ENCODE measurements at places on chromosomes 4 and X. TPM values are rescaled to one million over a fixed set of nuclear protein-coding genes. Genes with fewer than 3 reads are reported as not detected.

DNA sequence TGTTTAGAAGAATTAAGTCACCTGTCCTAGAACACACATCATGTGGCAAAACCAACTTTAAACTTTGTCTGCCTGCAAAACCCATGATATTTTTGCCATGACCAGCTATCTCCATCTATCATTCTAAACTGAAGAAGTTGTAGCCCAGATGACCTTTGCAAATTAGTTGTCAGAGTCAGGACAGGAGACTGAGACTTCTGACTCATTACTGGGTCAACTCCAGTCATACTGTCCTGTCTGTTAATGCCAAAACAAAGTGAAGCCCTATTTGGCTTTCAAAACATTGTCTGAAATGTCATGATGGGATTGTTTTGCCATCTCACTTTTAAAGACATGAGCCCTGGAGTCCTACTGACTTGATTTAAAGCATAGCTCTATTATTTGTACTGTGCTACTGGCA is 365.7 kb upstream of the CPEB2 start:
- no peak for DNase-seq

DNA sequence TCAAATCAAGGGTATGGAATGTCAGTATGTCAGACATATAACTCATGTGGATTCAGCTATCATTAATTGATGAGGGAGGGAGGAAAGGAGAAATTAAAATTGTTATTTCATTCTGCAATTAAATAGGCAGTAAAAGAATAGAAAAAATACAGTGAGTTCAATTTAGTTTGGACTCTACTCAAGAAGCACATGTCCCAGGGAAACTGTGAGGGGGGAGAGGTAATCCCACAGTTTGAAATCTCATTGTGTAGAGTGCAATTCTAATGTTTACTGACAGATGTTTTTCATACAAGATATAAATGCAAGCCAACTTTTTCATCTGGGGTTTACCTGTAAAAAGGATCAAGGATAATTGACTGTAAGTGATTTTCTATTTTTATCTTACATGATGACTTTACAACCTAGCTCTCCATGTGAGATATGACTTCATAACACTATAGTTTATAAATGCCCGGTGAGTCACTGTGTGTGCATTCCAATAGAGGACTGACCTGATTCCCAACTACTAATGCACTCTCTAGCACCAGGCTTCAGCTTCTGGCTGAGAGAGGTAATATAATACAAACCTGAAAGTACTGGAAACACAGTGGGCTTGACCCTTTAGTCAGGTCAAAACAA is 35.2 kb upstream of the SCD5 start:
- DNase-seq: no peak

The NLGN3 gene
- 1.2 TPM for total RNA-seq

The VCX3B gene
- total RNA-seq: not detected

GRCh38 chrX:154795016-154795415 is 10.3 kb downstream of the MPP1 start:
- DNase-seq: no peak

The BMPR1B gene
- total RNA-seq: 19.7 TPM

The ADRA2C gene
- total RNA-seq: 9.1 TPM

The MTTP gene
- 0.83 TPM for total RNA-seq

The HERC5 gene
- total RNA-seq: 4.0 TPM

DNA sequence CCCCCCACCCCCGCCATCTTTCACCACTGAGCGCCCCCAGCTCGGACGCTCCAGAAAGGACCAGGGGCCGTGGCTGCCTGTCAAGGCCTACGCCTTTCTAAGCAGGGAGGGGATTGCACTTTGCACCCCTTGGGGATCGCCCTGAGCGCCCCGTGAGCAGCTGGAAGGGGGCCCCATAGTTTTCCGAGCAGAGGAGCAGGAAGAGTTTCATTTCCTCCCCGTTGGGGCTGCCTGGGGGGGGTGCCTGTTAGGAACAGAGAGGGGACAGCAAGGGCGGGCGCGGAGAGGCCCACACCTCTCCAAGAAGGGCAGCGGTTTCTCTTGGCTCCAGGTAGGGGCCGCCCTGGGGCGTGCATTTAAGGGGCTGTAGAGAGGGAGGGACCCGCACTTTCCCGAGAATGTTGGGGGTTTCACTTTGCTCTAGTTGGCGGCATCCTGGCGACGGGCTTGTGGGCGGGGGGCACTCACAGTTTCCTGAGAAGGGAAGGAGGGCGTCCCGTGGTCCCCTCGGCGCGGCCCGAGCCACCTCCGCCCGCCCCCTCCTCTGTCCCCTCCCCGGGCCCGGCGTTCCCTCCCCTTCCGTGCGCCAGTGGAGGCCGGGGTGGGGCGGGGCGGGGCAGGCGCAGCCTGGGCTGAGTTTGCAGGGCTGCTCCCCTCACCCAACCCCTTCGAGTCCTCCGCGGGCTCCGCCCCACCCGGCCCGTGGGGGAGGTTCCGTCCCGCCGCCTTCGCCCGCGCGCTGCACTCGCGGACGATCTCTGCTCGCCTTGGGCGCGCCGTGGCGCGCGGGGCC is 82.3 kb upstream of the CD99 start:
- peak; percentile 95 for DNase-seq

DNA sequence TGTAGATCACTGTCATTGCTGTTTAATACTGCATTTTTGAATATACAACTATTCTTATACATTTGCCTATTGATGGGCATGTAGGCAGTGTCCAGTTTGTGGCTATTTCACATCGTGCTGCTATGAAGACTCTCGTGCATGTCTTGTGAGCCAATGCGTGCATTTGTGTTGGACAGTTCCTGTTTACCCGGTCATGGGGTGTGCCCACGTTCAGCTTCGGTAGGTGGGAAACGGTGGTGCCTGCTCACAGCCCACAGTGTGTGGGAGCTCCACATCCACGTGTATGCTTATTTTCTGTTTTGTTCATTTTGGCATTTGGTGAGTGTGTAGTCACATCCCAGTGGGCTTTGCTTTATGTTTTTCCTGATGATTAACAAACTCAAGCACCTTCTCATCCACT is 19.7 kb upstream of the RNF212 start:
- no peak for DNase-seq

GRCh38 chr4:131388277-131388676 is 1760.8 kb upstream of the PCDH10 start:
- no peak for DNase-seq

- no peak for DNase-seq
These were observed 53.2 kb downstream of the MTM1 start for GRCh38 chrX:150621652-150622051.

DNA sequence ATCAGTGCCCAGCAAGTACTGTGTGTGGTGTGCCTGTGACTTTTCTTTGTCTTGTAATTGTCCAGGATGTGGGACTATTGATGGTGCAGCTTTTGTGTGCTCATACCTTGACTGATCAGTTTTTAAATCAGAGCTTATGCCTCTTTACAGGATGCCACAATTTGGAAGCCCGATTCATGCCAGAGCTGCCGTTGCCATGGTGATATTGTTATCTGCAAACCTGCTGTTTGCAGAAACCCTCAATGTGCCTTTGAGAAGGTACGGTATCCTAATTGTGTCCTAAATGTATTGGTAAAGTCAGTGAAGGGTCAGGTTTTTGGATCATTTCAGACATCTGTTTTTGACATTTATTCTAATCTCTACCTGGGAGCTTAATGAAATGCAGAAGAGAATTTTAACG is 180.2 kb downstream of the FRAS1 start:
- DNase-seq: no peak

The TEC gene
- 1.7 TPM for total RNA-seq

The ARX gene
- total RNA-seq: not detected

- no peak for DNase-seq
These were observed 330.5 kb upstream of the ZFP42 start for GRCh38 chr4:187665086-187665485.

GRCh38 chr4:80452768-80453167 is 117.2 kb downstream of the CFAP299 start:
- DNase-seq: no peak

- no peak for DNase-seq
These were observed 95.9 kb upstream of the RPS6KA3 start for GRCh38 chrX:20362268-20363267.

The CC2D2A gene
- 40.3 TPM for total RNA-seq

- no peak for DNase-seq
These were observed 61.2 kb downstream of the POU4F2 start for GRCh38 chr4:146699910-146700309.

The SLC35A2 gene
- 13.4 TPM for total RNA-seq

- no peak for DNase-seq
These were observed 53.4 kb upstream of the ATP8A1 start for GRCh38 chr4:42710329-42710728.

DNA sequence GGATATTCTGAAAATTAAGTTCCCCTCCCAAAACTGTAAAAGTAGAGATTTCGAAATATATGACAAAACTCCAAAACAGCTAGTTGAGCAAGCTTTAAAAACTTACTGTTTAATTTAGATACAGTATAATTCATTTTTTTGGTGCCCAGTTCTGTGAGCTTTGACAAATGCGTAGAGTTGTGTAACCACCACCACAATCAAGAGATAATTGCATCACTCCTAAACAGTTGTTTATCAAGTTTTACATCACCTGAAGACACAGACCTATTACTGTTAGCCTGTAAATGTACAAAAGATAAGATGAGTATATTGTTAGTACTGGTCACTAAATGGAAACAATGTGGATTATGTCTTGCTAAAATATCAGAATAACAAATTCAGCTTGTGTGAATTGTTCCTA is 62.3 kb downstream of the ALG13 start:
- DNase-seq: no peak

The SATL1 gene
- total RNA-seq: not detected

GRCh38 chr4:168220893-168221292 is 97.7 kb downstream of the DDX60 start:
- DNase-seq: no peak

GRCh38 chr4:77385124-77385969 is 220.3 kb upstream of the CXCL13 start:
- DNase-seq: no peak

GRCh38 chrX:154734061-154734781 is 16.7 kb downstream of the GAB3 start:
- no peak for DNase-seq

DNA sequence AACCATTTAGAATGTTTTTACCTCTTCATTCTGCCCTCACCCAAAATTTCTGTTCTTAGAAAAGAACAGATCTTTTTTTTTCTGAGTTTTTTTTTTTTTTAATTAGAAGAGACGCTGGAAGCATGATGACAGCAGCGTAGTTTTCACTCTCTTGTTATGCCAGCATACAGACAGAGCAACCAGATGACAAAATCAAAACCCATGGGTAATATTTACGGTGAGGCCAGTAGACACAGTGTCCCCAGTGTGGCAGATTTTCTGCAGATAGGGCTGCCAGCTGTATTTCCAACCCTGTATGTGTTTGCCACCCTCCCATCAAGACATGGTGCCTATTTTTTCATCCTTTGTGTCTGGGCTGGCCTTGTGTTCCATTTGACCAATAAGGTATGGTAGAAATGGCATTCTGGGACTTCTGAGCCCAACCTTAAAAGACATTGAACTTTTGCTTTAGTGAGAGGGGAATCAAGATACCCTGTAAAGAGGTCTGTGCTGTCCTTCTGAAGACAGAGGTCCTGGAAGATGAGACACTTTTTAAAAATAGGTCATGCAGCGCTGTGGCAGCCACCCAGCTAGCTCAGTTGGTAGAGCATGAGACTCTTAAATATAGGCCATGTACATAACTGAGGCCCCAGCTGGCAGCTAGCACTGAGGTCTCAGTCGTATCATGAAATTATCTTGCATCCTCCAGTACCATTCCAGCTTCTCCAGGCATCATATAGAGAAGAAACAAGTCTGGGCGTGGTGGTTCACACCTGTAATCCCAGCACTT is 6.7 kb upstream of the ZNF41 start:
- no peak for DNase-seq

The L1CAM gene
- 33.4 TPM for total RNA-seq

- no peak for DNase-seq
These were observed 28.9 kb upstream of the WDFY3 start for GRCh38 chr4:84995386-84995785.

The NOA1 gene
- total RNA-seq: 17.4 TPM

DNA sequence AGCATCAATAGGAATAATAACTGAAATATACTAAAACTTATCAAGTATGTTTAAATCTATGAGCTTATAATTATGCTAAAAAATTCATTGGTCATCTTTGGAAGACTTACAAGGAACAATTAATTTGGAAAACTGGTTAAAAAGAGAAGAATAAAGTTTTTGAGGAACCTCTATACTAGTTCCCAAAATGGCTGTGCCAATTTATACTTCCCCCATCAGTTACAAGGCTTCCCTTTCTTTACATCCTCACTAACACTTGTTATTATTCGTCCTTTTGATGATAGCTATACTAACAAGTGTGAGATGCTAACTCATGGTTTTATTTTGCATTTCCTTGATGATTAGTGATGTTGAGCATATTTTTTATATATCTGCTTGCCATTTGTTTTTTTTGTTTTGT is 17.1 kb downstream of the OGT start:
- no peak for DNase-seq
